ENCODE measurements at places on chromosomes 4 and X.

GRCh38 chr4:118989098-118990080 is 100.7 kb downstream of the SYNPO2 start:
- no peak for DNase-seq

DNA sequence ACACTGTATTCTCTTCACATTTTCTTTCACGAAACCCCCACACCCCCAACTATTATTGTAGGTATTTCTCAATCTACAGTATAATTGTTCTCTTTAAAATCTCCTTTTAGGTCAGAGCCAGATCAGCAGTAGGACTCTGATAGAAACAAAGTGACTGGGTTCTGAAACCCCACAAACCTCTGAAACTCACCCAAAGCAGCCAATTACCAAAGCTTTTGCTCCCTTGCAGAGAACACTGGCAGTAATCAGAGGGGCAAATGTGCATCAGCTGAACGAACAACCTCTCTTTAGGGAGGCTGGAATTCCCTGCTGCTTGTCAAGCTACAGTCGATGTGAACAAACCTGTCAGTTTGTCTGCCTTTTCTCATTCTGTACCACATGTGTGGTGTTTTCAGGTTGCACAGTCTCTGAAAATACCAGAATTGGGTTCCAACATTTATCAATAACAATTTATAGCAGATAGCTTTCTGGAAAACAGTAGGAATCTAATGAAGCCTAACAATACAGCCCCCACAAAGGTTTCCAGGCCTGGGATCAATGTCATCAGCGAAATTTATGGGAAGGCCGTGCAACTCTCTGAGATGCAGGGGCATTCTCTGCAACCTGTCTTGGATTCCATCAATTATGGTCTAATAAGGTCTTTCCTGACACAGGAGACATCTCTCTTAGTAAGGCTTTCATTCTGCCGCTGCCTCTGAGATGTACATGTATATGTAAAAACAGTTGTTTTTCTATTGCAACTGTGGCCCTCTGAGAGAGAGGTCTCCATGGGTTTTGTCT is 395.9 kb downstream of the GPAT3 start:
- DNase-seq = no peak

- DNase-seq = no peak
Observed at GRCh38 chr4:122876456-122876855, 45.9 kb downstream of the NUDT6 start.

DNA sequence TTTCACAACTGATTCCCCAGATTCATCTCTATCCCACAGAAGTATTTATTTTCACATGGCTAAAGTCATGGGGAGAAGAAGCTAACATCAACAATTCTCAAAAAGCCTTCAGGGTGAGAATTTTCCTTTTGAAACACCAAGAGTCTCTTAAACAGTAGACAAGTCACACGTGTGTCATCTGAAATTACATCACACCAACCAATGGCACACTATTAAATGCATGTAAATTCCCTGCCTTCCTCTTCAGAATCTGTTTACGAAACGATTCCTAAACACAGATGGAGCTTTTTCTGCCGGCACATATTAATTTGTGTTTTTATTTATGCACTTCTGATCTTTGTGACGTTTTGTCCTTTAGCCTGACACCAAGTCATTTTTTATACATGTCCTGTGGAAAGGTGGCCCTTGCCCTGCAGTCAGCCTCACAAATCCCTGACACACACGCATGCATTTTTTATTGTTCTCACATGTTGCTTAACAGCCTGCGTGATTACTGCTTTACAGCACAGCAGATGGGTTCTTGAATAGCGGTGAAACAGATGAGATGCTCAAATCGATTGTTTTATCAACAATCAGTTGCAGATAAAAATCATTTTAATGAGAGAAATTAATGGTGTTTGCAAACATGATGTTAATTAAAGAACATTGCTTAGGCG is 735.9 kb upstream of the TENM3 start:
- DNase-seq = peak; percentile 29

DNA sequence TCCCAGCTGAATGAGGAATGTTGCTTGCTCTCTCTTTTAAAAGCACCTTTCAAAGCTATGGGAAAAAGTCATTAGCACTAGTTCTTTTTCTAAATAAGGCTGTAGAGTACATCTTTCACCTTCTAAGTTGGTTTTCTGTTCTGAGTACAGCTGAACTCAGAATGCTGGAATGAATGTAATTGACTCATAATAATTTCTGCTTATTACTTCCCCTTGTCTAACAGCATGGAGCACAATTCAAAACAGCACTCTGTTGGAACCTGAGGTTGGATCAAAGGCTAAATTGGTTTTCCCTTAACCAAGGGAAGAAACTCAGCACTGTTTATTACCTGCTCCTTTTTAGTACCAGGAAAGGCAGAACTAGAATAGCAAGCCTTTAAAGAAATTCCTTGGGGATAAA is 33.5 kb upstream of the CYP2U1 start:
- DNase-seq = no peak

DNA sequence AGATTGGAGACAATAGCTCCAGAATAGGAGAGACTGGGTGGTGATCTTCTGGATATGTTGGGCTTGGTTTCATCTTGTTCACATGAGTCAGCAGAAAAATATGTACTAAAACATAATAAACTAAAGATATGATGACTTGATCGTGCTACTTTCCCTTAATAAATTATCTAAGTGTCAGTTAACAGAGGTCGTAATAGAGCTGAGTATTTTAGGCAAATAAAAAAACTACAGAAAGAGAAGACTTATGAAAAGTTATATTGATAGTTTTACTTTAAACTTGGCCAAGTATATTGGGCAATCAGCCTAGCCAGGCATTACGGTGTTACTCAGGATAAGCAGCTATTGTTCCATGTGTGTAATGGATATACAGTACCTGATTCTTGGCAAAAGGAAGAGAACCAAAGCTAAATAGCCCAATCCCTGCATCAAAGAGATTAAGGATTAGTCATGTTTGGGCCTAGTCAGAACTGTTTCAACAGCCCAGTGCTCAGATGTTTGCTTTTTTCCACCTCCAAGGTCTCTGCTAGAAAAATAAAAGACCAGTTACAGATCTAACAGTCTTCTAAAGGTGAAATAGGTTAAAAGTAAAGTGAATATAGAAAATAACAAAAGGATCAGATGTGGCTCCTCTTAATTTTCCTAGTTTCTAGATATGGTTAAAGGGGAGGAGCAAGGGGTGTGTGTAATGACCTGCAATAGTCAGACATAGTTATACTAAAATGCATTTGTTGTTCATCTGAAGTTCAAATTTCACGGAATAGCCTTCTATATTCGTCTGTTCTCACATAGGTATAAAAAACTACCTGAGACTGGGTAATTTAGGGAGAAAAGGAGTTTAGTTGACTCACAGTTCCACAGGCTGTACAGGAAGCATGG is 262.6 kb downstream of the ADGRL3 start:
- no peak for DNase-seq

DNA sequence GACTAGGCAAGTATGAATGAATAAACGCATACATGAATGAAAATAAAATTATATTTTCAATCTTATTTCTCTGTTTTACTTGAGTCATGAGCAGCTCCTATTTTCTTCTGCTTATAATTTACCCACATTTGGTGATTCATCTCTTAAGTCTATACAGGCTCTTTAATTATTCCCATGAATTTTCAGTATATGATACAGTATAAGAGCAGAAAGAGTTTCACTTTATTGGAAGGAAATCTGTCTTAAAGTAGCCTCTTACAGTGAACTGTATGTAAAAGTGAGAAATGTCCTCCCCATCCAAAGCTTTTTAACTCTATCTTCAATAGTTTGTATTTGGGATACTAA is 50.8 kb downstream of the TMEM165 start:
- DNase-seq = no peak

DNA sequence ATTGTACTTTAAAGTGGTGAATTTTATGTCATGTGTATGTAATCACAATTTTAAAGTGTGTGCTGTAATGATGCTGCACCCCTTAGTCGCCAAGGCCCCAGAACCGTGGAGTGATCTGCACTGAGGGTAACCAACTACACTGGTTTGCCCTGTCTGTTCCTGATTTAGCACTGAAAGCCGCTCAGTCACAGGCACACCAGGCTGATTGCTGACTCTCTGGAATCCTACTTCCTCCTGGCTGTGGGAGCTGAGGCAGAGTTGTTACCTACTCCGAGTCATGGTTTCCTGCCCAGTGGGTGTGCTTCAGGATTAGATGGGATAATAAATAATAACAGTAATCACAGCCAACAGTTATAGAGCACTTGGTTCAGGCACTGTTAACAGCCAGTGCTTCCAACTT is 645.4 kb downstream of the BCOR start:
- no peak for DNase-seq

DNA sequence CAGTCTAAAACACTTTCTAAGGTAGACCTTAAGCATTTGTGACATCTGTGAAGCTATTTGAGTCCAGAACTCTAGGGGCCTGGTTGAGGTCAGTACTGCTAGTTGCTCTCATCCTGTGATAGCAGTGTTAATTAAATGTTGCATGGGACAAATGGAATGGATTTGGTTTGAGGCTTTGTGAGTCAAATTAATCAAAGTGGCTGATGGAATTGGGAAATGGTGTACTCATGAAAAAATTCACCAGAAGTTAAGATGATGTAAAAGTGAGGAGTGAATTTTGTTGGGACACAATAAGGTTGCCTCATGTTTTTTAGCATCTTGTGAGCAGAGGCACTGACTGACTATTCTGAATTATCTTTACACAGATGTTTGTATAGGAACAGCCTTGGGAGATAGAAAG is 99.2 kb upstream of the ARSJ start:
- DNase-seq = no peak

DNA sequence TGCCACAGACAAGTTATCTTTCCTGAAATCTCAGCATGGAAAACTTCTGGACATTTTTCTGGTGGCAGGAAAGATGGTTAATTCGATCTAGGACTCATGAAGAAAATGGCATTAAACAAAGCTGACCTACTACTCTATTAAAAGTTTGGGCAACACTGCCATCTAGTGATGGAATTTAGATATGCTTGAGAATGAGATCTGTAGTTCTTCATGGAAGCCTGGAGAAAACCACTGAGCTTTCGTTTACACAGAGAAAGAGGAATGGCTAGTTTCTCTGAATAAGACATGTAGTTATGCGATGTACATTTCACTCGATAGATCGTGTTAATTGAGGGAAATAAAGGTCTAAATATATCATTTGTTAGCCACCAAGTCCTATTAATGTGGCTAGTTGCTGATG is 51.7 kb upstream of the CHRDL1 start:
- peak; percentile 4 for DNase-seq

DNA sequence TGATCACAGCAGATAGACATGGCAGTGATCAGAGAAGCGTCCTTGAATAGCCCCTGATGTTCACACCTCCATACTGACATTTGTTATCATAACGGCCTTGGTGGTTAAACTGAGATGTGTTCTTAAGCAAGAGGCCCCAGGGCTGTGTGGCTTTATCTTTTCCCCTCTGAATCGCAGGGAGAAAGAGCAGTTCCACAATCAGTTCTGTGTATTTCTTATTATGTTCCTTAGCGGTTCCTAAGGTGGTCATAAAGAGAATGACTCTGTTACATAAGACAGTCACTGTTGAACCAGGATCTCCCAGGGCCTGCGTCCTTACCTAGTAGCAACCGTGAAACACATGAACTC is 52.8 kb upstream of the CBR4 start:
- no peak for DNase-seq

GRCh38 chr4:159229164-159229563 is 126.3 kb downstream of the RAPGEF2 start:
- no peak for DNase-seq

- DNase-seq = no peak
Observed at GRCh38 chrX:1386338-1387127, 5.4 kb downstream of the SLC25A6 start.

DNA sequence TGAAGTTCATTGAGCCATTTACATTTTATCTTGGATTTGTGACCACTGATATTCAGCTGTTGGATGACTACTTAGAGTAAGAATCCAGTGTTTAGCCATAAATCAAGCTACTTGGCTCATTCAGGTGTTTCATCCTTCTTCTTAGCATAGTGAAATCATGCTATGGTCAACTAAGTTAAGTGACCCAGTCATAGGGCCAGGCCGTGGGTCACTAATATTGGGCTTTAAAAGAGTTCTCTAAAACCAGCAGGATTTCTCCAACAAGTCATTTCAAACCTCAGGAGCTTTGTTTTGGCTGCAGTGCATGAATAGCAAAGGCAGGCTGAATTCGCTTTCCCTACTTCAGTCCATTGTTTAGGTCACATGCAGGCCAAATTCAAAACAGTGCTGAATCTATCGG is 181.0 kb downstream of the MAML3 start:
- DNase-seq = no peak

Measured in SHP77 (cell line).